ENCODE measurements at places on chromosomes 1 and 21.

- peak; percentile 67 for DNase-seq
Observed at GRCh38 chr1:167722152-167722869, 529 bp downstream of the MPZL1 start.

DNA sequence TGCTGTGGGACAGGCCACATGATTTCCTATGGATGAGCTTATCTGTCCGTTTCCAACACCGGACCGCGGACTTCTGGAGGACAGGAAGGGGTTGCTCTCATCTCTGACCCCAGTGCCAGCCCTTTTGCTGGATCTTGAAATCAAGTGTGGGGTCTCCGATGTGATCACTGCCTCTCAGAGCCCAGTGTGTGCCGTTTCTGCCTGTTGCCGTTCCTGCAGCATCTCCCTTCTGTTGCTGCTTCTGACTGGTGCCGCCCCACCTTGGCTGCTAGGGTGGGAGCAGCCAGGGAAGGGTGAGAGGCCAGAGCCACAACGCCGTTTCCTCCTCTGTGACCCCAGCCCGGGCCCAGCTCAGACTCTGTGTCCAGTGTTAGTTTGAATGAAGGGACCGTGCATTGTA is 67.3 kb upstream of the WNT4 start:
- no peak for DNase-seq

GRCh38 chr21:43280949-43281633 is 112.3 kb downstream of the CRYAA start:
- no peak for DNase-seq

DNA sequence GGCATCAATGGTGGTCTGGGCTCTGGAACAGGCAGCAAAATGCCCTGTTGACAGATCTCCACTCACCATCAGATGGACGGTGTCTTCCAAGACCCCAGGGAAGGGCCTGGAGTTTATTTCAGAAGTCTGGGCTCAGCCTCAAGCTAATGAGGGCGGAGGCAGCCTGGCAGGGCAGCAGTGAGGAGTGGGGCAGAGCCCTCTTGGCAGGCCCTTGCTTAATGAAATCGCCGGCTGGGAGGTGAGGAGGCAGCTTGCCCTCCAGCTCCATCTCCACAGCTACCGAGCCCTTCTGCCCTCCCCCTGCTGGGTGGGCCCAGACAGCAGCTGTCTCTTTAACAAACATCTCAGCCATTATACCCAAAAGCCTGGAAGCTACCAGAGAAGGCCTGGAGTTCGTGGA is 22.0 kb upstream of the GRIK3 start:
- no peak for DNase-seq

DNA sequence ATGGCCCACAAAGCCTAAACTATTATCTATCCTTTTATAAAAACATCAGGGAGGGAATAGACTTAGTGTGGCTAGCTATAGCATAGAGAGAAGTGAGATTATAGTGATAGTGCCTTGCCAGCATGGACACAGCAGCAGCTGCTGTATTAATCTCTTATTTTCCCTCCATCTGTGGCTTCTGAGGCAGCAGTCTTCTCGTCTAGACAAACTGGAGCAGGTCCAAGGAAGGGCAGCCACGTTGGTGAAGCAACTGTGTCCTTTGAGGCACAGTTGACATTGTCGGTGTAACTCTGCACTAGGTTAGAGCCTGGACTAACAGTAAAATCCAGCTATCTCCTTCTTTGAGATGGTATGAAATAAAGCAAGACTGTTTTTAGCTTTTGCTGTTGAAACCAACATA is 131.3 kb downstream of the CACHD1 start:
- DNase-seq: no peak

GRCh38 chr1:212607913-212608391 is 609 bp upstream of the ATF3 start:
- DNase-seq: no peak

DNA sequence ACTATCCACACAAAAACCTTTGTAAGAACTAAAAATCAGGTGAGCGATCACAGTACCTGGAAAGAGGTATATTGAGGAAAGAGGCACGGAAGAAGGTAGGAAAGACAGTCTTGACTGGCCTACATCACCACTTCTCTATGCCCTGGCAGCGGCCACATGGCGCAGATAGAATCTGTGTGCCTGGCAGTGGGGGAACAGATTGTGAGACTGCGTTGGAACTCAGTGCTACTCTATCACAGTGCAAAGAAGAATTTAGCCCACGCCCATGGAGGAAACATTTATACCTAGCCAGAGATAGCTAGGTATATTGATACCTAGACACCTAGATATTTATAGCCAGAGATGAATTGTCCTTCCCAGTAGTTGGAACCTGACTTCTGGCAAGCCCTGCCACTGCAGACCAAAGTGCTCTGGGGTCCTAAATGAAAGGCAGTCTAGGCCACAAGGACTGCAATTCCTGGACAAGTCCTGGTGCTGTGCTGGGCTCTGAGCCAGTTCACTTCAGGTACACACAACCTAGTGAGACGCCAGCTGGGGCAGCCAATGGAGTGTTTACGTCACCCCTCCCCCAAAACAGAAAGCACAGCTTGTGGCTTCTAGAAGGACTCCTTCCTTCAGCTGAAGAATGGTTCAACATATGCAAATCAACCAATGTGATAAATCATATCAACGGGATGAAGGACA is 51.9 kb downstream of the DHX9 start:
- DNase-seq: no peak

- no peak for DNase-seq
Observed at GRCh38 chr1:160163615-160164014, 12.2 kb downstream of the ATP1A4 start.

GRCh38 chr1:161986328-161986727 is 37.3 kb downstream of the OLFML2B start:
- no peak for DNase-seq

DNA sequence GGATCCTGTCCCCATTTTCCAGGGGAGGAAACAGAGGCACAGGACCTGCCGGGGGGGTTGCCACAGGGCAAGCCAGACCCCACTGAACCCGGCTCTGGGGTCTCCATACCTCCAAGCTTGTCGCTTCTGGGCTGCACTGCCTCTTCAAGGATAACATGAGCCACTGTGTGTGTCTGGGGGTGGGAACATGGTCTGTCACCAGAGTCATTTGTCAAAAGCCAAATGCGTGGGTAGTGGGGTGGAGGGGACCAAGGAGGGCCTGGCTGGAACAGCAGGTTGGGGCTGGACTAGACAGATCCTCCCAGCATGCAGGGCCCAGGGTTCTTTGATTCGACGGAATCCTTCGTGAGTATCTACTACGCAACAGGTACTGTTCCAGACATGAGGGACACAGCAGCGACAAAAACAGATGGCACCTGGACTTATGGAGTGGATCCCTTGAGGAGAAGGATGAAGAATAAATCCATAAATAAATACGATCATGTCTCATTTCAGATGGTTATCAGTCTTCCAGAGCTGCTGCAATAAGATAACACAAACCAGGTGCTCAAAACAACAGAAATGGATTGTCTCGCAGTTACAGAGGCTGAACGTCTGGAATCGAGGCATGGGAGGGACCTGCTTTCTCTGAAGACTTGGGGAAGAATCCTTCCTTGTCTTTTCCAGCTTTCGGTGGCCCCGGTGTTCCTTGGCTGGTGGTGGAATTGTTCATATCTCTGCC is 28.7 kb downstream of the C1QB start:
- DNase-seq: no peak

- no peak for DNase-seq
Observed at GRCh38 chr1:43659212-43660166, 9.5 kb downstream of the KDM4A start.

- no peak for DNase-seq
Observed at GRCh38 chr1:65319141-65319540, 9.8 kb downstream of the DNAJC6 start.

GRCh38 chr1:241640867-241641622 is 876 bp upstream of the CHML start:
- DNase-seq: peak; percentile 52

DNA sequence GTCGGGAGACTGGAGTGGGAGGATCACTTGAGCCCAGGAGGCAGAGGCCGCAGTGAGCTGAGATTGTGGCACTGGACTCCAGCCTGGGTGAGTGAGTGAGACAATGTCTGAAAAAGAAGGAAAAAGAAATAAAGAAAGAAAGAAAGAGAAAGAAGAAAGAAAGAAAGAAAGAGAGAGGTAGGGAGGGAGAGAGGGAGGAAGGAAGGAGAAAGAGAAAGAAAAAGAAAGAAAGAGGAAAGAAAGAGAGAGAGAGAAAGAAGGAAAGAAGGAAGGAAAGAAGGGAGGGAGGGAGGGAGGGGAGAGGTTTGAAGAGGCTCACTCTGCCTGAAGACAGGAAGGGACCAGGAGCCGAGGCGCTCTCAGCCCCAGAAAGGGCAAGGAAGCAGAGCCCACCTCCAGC is 4.8 kb upstream of the TCP10L start:
- DNase-seq: no peak

DNA sequence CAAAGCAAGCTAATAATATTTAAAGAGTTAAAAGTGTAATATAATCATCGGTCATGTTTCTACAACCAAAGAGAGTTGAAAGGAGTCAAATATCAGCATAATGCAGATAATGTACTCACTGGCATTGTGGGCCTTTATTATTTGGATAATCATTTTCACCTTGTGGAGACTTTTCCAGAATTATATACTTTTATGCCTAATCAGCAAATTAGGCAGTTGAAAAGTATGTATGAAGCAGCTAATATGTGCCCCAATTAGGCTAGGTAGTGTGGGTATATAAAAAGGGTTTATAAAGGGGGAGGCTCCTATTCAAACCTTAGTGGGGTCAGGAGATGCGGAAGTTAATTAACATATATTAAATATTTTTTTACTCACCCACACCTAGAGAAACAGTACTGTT is 102.8 kb upstream of the HNRNPU start:
- DNase-seq: no peak

GRCh38 chr1:248850536-248851251 is 8.2 kb downstream of the ZNF692 start:
- DNase-seq: peak; percentile 46

DNA sequence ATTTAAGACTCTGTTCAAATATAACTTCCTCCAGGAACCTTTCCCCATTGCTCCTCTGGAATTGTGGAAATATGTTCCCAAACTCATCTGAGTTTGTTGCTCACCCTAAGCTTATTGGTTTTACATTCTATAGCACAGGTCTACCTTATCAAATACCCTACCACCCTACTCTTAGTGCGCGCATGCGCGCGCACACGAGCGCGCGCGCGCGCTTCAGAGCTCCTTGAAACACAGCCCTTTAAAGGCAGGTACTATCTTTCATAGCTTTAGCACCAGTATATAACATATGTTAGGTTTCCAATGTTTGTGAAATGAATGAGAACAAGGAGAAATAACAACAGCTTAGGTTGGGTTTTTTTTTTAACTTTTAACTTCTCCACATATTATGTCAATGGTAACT is 3.5 kb downstream of the IPP start:
- DNase-seq: no peak

DNA sequence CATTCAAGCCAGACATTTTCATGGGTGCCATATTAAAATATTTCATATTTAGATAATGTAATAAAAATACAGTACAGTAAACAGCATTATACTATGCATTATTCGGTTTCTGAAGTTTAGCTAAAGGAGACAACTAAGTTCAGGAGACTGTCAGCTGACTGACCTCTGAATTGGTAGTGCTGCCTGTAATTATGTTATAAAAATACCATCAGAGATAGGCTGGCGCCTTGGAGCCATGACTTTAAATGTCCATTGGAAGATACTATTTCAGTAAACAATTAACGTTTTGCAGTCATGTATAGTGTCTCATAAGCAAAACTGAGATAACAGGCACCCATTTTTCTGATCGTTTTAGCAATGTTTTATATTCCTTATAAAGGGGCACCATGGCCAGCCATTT is 11.3 kb upstream of the RAB29 start:
- DNase-seq: no peak

DNA sequence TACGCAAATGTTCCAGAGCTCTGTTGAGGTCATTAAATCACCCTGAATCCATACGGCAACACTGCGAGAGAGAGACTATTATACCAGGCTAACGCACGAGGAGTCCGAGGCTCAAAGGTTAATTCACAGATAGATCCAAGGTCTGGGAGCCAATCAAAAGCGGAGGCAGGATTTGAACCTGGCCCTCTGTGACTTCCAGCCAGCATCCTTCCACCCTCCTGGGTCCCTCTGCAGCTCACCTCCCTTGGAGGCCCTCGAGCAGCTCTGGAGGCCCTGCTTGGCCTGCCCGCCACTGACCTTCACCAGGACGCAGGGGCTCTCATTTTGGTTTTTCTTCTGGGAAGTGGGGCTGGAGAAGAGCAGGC is 42.1 kb downstream of the KIAA1614 start:
- DNase-seq: no peak

DNA sequence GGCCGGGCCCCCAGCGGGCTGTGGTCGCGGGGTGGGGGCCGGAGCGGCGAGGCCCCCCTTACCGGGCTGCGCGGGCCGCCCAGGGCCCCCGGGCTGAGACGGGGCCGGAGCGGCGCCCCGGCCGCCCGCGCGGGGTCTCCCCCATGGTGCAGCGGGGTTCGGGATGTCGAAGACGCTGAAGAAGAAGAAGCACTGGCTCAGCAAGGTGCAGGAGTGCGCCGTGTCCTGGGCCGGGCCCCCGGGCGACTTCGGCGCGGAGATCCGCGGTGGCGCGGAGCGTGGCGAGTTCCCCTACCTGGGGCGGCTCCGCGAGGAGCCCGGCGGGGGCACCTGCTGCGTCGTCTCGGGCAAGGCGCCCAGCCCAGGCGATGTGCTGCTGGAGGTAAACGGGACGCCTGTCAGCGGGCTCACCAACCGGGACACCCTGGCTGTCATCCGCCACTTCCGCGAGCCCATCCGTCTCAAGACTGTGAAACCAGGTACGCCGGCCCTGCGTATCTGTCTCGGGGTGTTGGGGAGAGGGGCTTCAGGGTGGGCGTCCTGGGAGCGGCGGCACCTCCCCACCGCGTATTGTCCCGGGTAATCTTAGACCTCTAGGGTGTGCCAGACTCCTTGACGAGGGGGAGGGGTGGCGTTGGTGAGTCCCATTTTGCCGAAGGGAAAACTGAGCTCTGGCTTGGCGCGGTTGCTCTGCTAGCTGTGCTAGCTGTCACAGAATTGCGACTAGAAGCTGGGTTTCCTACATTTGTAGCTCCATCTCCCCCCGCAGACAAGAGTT is 745 bp downstream of the MAGI3 start:
- DNase-seq: peak; percentile 76

- no peak for DNase-seq
Observed at GRCh38 chr1:205346956-205347574, 9.7 kb downstream of the KLHDC8A start.

DNA sequence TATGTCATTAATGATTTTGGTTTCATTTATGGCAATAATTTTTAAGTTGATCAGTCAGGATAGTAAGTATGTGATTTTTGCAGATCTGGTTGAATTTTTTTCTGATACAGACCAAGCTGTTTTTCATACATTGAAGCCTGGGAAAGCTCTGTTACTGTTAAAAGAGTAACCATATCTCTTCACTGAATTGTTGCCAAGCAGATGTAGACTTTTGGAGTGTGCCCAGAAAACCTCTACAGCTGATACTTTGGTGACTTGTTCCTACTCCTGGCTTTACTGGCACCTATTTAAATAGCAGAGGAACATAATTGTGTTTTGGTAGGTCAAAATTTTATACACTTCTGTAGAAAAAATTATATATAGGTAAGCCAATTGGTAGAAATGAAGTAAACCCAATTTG is 49.4 kb downstream of the NFIA start:
- DNase-seq: no peak

Data from activated CD8-positive, alpha-beta memory T cell treated with anti-CD3 and anti-CD28 coated beads, Interleukin-2, amount 50 U/mL, for 48 hours (primary cell).